ENCODE measurements at places on chromosomes 13 and 19. TPM values are rescaled to one million over a fixed set of nuclear protein-coding genes. Genes with fewer than 3 reads are reported as not detected.

C19orf81 gene
- 0.98 TPM for total RNA-seq

FGF22 gene
- not detected for total RNA-seq

MATK gene
- 32.3 TPM for total RNA-seq

EDDM13 gene
- total RNA-seq: 0.98 TPM

BCL3 gene
- total RNA-seq: 73.1 TPM

ERF gene
- total RNA-seq: 82.3 TPM

ZNF470 gene
- 1.8 TPM for total RNA-seq

FAM216B gene
- not detected for total RNA-seq

ZMYM2 gene
- total RNA-seq: 62.4 TPM

CGB5 gene
- not detected for total RNA-seq

ZNF844 gene
- 0.93 TPM for total RNA-seq

CDKN2D gene
- 41.0 TPM for total RNA-seq

KCNC3 gene
- total RNA-seq: 20.3 TPM

SULT2A1 gene
- not detected for total RNA-seq

MBD3L3 gene
- total RNA-seq: not detected

Data from activated CD4-positive, alpha-beta T cell treated with anti-CD3 and anti-CD28 coated beads, Interleukin-2, amount 10 ng/mL, durations not matched to agents 24 days and 14 days (primary cell).